Colonic mucosa (tissue), 4 donors: ENCODE measurements at places on chromosomes 4 and X. TPM values are rescaled to one million over a fixed set of nuclear protein-coding genes. Genes with fewer than 3 reads are reported as not detected.

GRCh38 chr4:101163936-101164335 lies 183.4 kb downstream of the PPP3CA start:
- no peak for DNase-seq
- H3K4me1 ChIP-seq = no peaks in the 10 kb centered on the region
- no peak overlapping the region for H3K4me3 ChIP-seq
- H3K27me3 ChIP-seq = no peaks in the 10 kb centered on the region

The NOX1 gene
- 128 TPM for total RNA-seq

DNA sequence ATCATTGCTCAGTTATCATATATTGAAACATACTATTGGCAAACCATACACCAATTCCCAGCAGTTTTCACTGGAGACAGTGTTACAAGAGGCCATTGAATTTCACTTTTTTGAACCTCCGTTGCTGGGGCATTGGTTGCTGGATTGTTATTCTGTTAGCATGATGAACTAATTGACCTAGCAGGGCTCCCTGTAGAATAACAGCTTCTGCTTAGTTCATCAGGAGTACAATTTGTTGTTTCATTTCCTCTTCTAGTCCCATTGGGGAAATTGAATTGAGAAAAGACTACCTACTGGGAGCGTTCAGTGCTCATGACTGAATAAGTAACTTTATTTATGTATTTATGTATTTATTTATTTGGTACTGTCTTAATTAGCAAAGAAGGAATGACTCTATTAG lies 151.6 kb downstream of the SLIT2 start:
- no peaks in the 10 kb centered on the region for H3K27me3 ChIP-seq
- H3K4me3 ChIP-seq = no peak overlapping the region
- no peaks in the 10 kb centered on the region for H3K4me1 ChIP-seq
- no peak overlapping the region for H3K27ac ChIP-seq
- DNase-seq = no peak

The AKAP14 gene
- not detected for total RNA-seq

The HDAC8 gene
- 23.0 TPM for total RNA-seq
